ENCODE measurements at places on chromosomes 12 and 14. TPM values are rescaled to one million over a fixed set of nuclear protein-coding genes. Genes with fewer than 3 reads are reported as not detected.

DNA sequence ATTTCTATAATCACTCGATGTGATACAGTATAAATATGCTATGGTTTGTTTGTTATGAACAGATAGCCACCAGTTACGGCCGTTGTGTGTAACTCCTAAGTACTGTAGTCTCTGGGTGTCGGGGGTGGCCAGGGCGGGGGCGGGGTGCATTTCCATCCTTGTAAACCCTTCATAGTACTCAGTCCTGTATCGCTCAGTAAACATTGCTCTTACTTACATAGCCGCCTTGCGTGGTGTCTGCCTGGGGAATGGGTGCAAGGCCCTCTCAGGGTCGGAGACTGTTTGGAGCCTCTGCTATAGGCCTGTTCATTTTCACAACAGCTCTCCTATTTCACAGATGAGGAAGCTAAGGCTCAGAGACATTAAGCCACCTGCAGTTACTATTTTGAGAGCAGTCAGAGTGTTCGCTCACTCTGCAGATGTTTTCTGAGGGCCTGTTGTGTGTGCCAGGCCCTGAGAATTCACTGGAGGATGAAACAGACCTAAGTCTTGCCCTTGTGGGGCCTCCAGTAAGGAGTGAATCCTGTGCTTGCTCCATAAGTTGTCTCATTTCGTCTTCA, 42.5 kb downstream of the JDP2 start:
- no peak overlapping the region for H3K4me3 ChIP-seq
- H3K27ac ChIP-seq, result no peak overlapping the region
- DNase-seq, result no peak
- H3K4me1 ChIP-seq, result peaks cover 5% of the 10 kb centered on the region

P2RX2 gene
- not detected for total RNA-seq

EFS gene
- total RNA-seq, result not detected

DNA sequence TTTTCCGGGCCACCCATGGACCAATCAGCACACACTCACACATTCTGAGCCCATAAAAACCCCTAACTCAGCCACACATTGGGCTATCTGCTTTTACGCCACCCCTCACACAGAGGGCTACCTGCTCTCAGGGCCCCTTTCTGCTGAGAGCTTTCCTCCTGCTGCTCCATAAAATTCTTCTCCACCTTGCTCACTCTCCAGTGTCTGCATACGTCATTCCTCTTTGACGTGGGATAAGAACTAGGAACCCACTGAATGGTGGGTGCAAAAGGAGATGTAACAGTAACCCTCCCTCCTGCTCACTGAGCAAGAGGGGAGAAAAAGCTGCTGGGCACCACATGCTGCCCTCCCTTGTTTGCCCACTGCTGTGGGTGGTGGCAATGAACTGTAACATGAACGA, 596.7 kb upstream of the TMEM132C start:
- H3K36me3 ChIP-seq, result no peaks in the 10 kb centered on the region
- no peaks in the 10 kb centered on the region for H3K4me1 ChIP-seq
- H3K27me3 ChIP-seq, result no peaks in the 10 kb centered on the region
- H3K27ac ChIP-seq, result no peak overlapping the region

- no peak for DNase-seq
- no peaks in the 10 kb centered on the region for H3K27me3 ChIP-seq
- H3K36me3 ChIP-seq, result peaks cover 56% of the 10 kb centered on the region
- no peak overlapping the region for H3K27ac ChIP-seq
These were observed 235.2 kb downstream of the CHST11 start for GRCh38 chr12:104691721-104692556.

DNA sequence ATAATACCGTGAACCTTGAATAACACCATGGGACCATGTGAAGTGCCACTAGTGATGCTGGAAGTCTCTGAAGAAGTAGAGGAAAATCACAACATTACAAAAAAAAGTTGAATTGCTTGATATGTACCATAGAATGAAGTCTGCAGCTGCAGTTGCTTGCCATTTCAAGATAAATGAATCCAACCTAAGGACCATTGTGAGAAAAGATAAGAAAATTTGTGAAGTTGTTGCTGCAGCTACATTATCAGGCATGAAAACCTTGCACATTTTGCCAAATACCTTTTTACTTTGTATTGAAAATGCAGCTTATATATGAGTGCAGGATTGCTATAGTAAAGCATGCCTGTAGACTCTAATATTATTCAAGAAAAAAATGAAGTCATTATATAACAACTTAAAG, 126.5 kb downstream of the NUBPL start:
- peaks cover 3% of the 10 kb centered on the region for H3K36me3 ChIP-seq
- H3K27ac ChIP-seq, result no peak overlapping the region
- H3K4me1 ChIP-seq, result no peaks in the 10 kb centered on the region
- no peak overlapping the region for H3K4me3 ChIP-seq
- H3K27me3 ChIP-seq, result no peaks in the 10 kb centered on the region

DNA sequence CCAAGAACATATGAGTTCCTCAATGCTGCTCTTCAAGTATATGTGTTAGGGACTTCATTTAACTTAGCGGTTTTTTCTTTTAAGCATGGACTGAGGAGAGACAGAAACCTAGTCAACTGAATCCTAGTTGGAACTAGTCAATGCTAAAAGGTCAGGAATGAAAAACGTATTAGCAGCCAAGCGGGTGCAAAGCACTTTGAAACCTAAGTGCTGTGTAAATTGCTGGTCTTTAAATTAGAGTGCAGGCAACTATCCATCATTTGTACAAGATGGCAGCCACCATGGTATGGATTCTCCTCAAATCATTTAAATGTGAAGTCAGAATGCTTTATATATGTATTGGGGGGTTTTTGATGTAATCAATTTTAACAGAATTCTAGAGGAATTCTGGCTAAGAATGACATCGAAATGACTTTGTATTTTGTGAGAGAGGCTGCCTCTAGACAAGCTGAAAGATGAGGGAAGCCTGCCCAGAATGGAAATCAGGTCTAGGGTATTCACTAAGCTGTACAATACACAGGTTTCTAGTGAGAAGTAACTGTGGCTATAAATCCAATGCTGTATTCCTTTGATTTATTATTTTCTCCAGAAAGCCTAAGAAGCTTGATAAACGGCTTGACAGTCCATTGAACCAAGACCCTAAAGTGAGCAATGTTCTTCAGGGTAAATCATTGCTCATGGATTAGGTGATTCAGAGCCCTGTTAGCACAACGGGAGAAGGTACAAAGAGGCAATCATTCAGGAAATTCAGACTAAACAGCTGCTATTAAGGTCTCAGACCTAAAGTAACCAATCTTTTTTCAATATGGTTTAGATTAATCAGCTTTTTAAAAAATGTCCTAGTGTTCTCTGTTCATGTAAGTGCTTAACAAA, 198.8 kb downstream of the ANO2 start:
- H3K27me3 ChIP-seq, result no peaks in the 10 kb centered on the region
- H3K36me3 ChIP-seq, result no peaks in the 10 kb centered on the region
- peaks cover 13% of the 10 kb centered on the region for H3K4me1 ChIP-seq
- no peak for DNase-seq
- H3K4me3 ChIP-seq, result no peak overlapping the region

DNA sequence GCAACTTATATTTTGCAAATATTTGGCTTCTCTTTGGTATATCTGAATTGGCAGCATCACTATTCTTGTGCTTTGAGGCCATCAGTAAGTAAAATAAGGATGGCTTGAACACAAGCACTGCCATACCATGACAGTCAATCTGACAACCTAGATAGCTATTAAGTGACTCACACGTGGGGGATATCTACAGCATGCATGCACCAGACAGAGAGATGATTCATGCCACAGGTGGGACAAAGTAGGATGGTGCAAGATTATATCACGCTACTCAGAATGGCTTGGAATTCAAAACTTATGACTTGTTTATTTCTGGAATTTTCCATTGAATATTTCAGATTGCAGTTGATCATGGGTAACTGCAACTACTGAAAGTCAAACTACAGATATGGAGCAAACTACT, 675.6 kb upstream of the MDGA2 start:
- H3K27ac ChIP-seq, result no peak overlapping the region
- no peaks in the 10 kb centered on the region for H3K27me3 ChIP-seq
- H3K36me3 ChIP-seq, result no peaks in the 10 kb centered on the region
- no peaks in the 10 kb centered on the region for H3K4me1 ChIP-seq

DNA sequence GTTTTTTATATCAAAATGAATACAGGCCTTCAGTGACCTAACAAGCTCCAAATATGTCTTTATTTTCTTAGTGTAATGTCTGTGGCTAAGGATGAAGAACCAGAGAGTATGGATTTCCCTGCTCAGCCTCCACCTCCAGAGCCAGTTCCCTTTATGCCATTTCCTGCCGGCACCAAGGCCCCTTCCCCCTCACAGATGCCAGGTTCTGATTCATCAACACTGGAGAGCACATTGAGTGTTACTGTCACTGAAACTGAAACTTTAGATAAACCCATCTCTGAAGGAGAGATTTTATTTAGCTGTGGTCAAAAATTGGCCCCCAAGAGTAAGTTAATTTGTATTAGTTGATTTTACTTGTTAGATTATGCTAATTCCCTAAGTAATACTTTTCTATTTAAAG, 61.0 kb downstream of the KIAA0586 start:
- no peaks in the 10 kb centered on the region for H3K27me3 ChIP-seq
- peaks cover 9% of the 10 kb centered on the region for H3K4me1 ChIP-seq
- H3K4me3 ChIP-seq, result no peak overlapping the region
- peaks cover 19% of the 10 kb centered on the region for H3K36me3 ChIP-seq
- H3K27ac ChIP-seq, result peak overlapping the region; percentile 47

GRCh38 chr12:16603916-16604575, 1.9 kb downstream of the LMO3 start:
- no peak for DNase-seq
- no peak overlapping the region for H3K27ac ChIP-seq
- peaks cover 39% of the 10 kb centered on the region for H3K27me3 ChIP-seq
- H3K4me3 ChIP-seq, result no peak overlapping the region

DNA sequence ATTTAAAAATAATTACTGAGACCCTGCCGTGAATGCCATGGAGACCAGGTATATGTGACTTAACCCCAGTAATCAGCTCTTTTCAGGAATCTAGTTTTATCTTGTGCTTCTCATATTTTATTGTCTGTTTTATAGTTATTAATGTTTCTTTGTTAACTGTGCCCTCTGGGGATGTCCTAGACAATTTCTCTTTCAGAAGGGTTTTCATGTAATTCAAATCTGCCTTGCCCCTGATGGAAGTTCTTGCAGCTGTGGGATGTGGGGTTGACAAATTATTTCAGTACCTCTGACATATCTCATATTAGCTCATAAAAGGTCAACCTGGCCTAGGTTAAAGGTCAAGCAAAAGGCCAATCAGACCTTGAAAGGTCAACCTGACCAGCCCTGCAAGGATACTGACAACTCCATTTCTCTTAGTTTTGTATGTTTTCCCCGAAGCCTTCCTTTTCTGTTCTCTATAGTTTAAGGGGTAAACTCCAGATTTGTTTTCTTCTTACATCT, 182.3 kb downstream of the SLC41A2 start:
- no peak overlapping the region for H3K4me3 ChIP-seq
- peaks cover 12% of the 10 kb centered on the region for H3K27me3 ChIP-seq
- no peak for DNase-seq
- no peaks in the 10 kb centered on the region for H3K4me1 ChIP-seq
- H3K36me3 ChIP-seq, result peaks cover 20% of the 10 kb centered on the region
- no peak overlapping the region for H3K27ac ChIP-seq

GRCh38 chr12:27711317-27711682, 668 bp downstream of the MRPS35 start:
- peaks cover 28% of the 10 kb centered on the region for H3K4me1 ChIP-seq
- peak; percentile 25 for DNase-seq
- peaks cover 11% of the 10 kb centered on the region for H3K36me3 ChIP-seq
- peaks cover 19% of the 10 kb centered on the region for H3K27me3 ChIP-seq
- peak overlapping the region; percentile 93 for H3K4me3 ChIP-seq
- H3K27ac ChIP-seq, result peak overlapping the region; percentile 99

MMP14 gene
- 1.8 TPM for total RNA-seq

DNA sequence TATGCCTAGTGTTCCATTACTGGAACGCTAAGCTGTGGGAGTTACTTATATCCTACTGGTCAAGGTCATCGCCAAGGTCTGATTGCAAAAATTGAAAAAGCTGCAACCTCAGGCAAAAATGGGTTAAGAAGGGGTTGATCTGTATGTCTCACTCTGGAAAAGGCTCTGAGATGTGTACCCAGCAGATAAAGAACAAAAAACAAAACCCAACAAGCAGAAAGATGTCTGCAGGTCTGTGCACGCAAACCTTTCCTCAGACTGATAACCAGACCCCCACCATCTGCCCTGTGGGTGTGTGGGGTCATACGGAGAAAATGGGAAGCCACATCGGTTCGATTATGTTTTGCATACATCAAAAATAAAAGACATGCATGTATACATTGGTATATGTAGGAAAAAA, 56.4 kb downstream of the TESC start:
- H3K4me3 ChIP-seq, result no peak overlapping the region
- peaks cover 1% of the 10 kb centered on the region for H3K4me1 ChIP-seq
- no peak for DNase-seq
- H3K27me3 ChIP-seq, result no peaks in the 10 kb centered on the region
- no peak overlapping the region for H3K27ac ChIP-seq

- H3K4me1 ChIP-seq, result no peaks in the 10 kb centered on the region
- no peaks in the 10 kb centered on the region for H3K36me3 ChIP-seq
- H3K27ac ChIP-seq, result no peak overlapping the region
- H3K27me3 ChIP-seq, result peaks cover 5% of the 10 kb centered on the region
These were observed 63.2 kb upstream of the RIC8B start for GRCh38 chr12:106711316-106711715.

DNA sequence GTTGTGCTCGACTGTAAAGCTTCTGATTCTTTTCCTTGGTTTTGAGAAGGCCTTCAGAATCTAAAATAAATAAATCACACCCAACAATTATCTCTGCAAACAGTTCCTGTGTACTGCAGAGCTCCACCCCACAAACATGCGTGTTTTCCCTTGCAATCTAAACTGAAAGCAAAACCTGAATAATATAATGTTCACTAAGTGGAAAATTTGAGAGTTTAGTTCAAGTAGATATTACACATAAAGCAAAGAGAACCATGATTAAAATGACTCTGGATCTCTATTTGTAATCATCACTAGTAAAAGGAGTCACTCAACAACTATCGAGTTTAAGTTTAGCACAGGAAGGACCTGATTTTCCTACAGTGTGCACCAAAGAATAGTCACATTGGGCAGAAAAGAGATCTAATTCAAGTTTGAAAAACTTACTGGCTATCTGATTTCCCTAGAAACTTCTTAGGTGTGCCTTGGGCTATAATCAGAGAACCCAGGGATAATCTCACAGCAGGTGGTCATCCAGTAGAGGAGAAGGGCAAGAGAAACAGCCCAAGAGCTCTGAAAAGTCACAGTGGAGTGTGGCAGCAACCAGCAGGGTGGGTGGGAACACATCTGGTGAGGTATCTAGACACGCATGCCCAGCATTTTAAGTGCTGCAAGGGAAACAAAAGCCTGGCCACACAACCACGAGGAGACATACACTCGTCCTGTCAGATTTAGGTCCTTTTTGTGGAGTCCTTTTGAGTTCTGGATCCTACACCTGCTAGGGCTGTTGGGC, 25.4 kb downstream of the ATG14 start:
- peak overlapping the region; percentile 50 for H3K4me3 ChIP-seq
- H3K27ac ChIP-seq, result peak overlapping the region; percentile 91
- H3K36me3 ChIP-seq, result peaks cover 37% of the 10 kb centered on the region
- peaks cover 29% of the 10 kb centered on the region for H3K4me1 ChIP-seq
- DNase-seq, result peak; percentile 32

- H3K27ac ChIP-seq, result no peak overlapping the region
- no peak overlapping the region for H3K4me3 ChIP-seq
- H3K27me3 ChIP-seq, result no peaks in the 10 kb centered on the region
- DNase-seq, result no peak
- peaks cover 10% of the 10 kb centered on the region for H3K36me3 ChIP-seq
These were observed 7.1 kb downstream of the NT5DC3 start for GRCh38 chr12:103833891-103834290.

ESR2 gene
- total RNA-seq, result not detected

LRTM2 gene
- total RNA-seq, result not detected

GRCh38 chr12:106317406-106318082, 15.0 kb downstream of the TCP11L2 start:
- no peak overlapping the region for H3K27ac ChIP-seq
- no peak overlapping the region for H3K4me3 ChIP-seq
- H3K36me3 ChIP-seq, result peaks cover 27% of the 10 kb centered on the region
- H3K27me3 ChIP-seq, result no peaks in the 10 kb centered on the region
- DNase-seq, result no peak
